OCI-LY7 (cell line): ENCODE measurements at places on chromosomes 16 and 17. TPM values are rescaled to one million over a fixed set of nuclear protein-coding genes. Genes with fewer than 3 reads are reported as not detected.

Gene NPIPA3
- 1.3 and 1.8 TPM in 2 replicates for total RNA-seq

GRCh38 chr16:85722128-85722893, 28.6 kb downstream of the C16orf74 start:
- no peak for DNase-seq

GRCh38 chr17:50866950-50867362, 802 bp upstream of the TOB1 start:
- DNase-seq = peak; percentile 82

DNA sequence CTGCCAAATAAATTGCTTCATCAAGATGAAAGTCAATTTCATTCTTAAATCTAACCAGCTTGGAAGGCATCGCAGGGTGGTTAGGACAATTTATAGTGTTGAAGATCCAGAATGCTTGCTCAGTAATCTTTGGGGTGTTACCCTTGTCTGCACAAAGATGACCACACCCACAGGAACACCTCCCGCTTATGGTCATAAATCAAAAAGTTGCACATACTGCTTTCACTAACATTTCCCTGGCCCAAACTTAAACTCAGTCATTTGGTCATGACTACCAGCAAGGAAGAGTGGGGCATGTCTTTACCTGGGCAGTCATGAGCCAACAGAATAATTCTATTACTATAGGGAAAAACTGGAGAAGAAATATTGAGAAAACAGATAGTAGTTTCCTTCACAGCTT, 57.6 kb upstream of the KIF2B start:
- DNase-seq = no peak

- no peak for DNase-seq
These were observed 359.8 kb upstream of the ERCC4 start for GRCh38 chr16:13560151-13560550.

DNA sequence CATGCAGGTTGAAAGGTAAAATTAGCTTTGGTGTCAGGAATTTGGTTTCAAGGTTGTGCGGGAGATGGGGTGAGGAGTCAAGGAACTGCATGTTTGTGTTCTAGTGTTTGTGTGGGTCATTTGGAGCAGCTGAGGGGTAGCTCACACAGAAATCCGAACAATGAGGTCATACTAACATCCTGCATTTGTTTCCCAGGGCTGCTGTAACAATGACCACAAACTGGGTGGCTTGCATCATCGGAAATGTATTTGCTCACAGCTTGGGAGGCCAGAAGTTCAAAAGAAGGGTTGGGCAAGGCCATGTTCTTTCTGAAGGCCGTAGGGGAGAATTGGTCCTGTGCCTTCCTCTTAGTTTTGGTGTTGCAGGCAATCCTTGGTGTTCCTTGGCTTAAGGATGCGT, 287.4 kb downstream of the HAPSTR1 start:
- DNase-seq = no peak
